Left lung (tissue), 14 donors: ENCODE measurements at places on chromosomes 13 and 19.

DNA sequence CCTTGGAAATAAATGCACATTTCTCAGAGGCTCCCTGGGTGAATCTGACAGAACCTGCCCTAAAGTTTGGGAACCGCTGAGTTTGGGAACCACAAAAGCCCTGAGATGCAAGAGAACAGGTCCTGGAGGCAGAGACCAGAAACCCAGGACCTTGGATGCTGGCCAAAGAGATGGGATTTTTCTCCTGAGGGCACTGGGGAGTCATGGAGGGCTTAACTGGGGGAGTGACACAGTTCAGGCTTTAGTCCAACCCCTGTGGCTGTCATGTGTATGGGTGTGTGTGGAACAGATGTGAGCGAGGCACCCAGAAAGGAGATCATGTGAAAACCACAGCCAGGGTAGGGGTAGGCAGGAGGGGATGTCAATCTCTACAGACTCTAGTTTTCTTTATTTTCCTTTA, 3.9 kb upstream of the NCCRP1 start:
- DNase-seq: no peak

GRCh38 chr19:17079710-17080439, 4.3 kb downstream of the MYO9B start:
- no peak for DNase-seq

GRCh38 chr19:31170046-31170445, 179.2 kb downstream of the TSHZ3 start:
- DNase-seq: no peak

DNA sequence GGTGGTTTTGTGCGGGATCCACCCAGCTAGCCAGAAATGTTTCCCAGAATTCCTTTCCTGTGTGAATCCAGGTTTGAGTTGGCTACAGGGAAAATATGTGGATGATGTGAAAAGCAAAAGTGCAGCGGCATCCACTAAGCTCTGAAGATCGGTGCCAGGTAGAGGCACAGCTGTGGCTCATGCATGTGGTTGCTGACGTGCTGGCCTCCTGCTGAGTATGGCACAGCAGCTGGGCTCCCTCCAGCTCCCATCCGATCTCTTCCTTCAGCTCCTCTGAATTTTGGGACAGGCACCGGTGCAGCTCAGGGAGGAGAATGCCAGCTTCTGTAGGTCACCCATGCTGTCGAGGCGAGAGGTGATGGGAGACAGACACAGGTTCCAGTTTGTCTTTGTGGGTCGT, 84.0 kb upstream of the GSX1 start:
- no peak for DNase-seq

GRCh38 chr13:44819772-44820171, 169.5 kb downstream of the NUFIP1 start:
- DNase-seq: no peak

- DNase-seq: no peak
Observed at GRCh38 chr13:74316547-74316946, 182.3 kb upstream of the KLF12 start.

GRCh38 chr13:33261387-33262061, 24.0 kb downstream of the STARD13 start:
- no peak for DNase-seq
